ENCODE measurements at places on chromosomes 16 and 17. TPM values are rescaled to one million over a fixed set of nuclear protein-coding genes. Genes with fewer than 3 reads are reported as not detected.

DNA sequence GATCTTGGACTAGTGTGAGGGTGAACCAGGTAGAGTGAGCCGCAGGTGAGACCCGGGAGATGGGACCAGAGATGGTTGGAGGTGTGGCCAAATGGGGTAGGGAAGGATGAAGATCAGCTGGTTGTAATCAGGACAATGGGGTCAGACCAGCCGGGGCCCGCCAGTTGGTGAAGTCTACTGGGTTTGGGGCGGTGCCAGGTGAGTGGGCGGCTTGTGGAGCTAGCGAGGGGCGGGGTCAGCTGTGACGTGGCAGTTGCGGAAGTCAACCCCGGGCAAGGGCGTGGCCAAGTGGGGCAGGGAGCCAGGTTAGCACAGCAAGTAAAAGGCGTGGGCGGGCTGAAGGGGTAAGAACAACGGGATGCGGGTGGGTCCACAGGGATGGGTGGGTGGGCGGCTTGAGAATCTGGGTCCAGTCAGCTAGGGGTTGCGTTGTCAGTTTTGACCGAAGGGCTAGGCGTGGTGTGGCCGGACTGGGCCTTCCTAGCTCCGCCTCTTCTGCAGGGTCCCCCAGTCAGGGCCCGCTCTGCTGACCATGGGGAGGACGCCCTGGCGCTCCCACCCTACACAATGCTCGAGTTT lies 25.5 kb upstream of the ALKBH5 start:
- H3K4me1 ChIP-seq: peaks cover 9% of the 10 kb centered on the region
- peak; percentile 98 for DNase-seq
- peak overlapping the region; percentile 35 for H3K27ac ChIP-seq
- no peaks in the 10 kb centered on the region for H3K36me3 ChIP-seq
- H3K27me3 ChIP-seq: no peaks in the 10 kb centered on the region

- no peaks in the 10 kb centered on the region for H3K4me1 ChIP-seq
- H3K27ac ChIP-seq: no peak overlapping the region
- H3K36me3 ChIP-seq: no peaks in the 10 kb centered on the region
- H3K27me3 ChIP-seq: no peaks in the 10 kb centered on the region
- H3K4me3 ChIP-seq: no peak overlapping the region
These were observed 12.7 kb upstream of the NSRP1 start for GRCh38 chr17:30103921-30104320.

DNA sequence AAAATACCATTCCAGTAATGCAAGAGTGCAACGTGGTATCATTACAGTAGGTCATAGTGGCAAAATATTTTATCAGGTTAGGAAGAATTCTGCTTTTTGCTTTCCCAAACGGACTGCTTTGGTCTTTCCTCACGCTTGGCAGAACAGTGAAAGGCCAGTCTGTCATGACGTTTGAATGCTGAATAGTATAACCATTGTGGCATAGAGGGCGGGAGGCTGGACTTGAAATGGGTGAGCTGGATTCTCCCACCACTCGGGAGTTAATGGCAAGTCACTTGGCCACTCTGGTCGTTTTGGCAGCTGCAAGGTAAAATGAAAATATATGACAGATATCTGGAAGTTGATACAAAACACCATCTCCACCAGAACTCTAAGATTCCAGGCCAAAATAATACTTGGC lies 391.2 kb downstream of the MAF start:
- H3K36me3 ChIP-seq: no peaks in the 10 kb centered on the region
- H3K27ac ChIP-seq: no peak overlapping the region
- no peak for DNase-seq
- no peak overlapping the region for H3K4me3 ChIP-seq
- H3K4me1 ChIP-seq: peaks cover 2% of the 10 kb centered on the region
- H3K27me3 ChIP-seq: no peaks in the 10 kb centered on the region

GRCh38 chr16:50960517-50961202 lies 190.4 kb downstream of the SALL1 start:
- H3K4me1 ChIP-seq: no peaks in the 10 kb centered on the region
- H3K36me3 ChIP-seq: no peaks in the 10 kb centered on the region
- no peak overlapping the region for H3K4me3 ChIP-seq
- no peak for DNase-seq

GRCh38 chr17:19646788-19647696 lies 1.5 kb upstream of the ALDH3A2 start:
- H3K4me3 ChIP-seq: no peak overlapping the region
- no peaks in the 10 kb centered on the region for H3K36me3 ChIP-seq
- no peak for DNase-seq

GRCh38 chr16:70258065-70258464 lies 6.3 kb upstream of the EXOSC6 start:
- no peak overlapping the region for H3K27ac ChIP-seq
- H3K36me3 ChIP-seq: no peaks in the 10 kb centered on the region
- no peaks in the 10 kb centered on the region for H3K4me1 ChIP-seq
- DNase-seq: no peak
- H3K4me3 ChIP-seq: no peak overlapping the region

DNA sequence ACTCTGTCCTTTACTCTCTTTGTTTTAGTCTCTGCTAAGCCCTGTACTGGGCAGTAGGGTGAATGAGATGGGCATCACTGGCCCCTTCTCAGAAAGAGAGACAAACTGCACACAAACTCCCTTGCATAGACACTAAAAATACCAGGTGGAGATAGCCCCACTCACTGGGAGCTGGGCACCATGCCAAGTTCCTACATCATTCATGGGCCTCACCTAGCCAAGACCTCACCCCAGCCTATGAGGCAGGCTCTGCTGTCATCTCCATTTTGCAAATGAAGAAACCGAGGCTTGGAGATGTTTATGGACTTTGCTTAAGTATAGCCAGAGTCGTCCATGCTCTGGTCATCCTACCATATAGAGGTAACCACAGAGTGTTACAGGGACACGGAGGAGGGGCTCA lies 499.8 kb upstream of the CDH11 start:
- no peaks in the 10 kb centered on the region for H3K27me3 ChIP-seq
- no peaks in the 10 kb centered on the region for H3K36me3 ChIP-seq
- H3K27ac ChIP-seq: no peak overlapping the region
- H3K4me1 ChIP-seq: no peaks in the 10 kb centered on the region
- H3K4me3 ChIP-seq: no peak overlapping the region

GRCh38 chr17:7894226-7894625 lies 5.6 kb downstream of the CHD3 start:
- no peaks in the 10 kb centered on the region for H3K36me3 ChIP-seq
- DNase-seq: no peak
- H3K4me1 ChIP-seq: peaks cover 11% of the 10 kb centered on the region
- no peak overlapping the region for H3K4me3 ChIP-seq
- no peaks in the 10 kb centered on the region for H3K27me3 ChIP-seq

- DNase-seq: peak; percentile 57
- H3K27me3 ChIP-seq: no peaks in the 10 kb centered on the region
- H3K27ac ChIP-seq: peak within 1 kb of the TSS; percentile 91
- peaks cover 5% of the 10 kb centered on the region for H3K4me1 ChIP-seq
- H3K4me3 ChIP-seq: peak within 1 kb of the TSS; percentile 71
These were observed at the start of gene FBXL19 for GRCh38 chr16:30923554-30924075. Gene FBXL19 (plus strand): TSS chr16:30923572. CDS start chr16:30925755, 2,183 bp downstream.

- no peaks in the 10 kb centered on the region for H3K4me1 ChIP-seq
- DNase-seq: no peak
- no peak overlapping the region for H3K4me3 ChIP-seq
- no peaks in the 10 kb centered on the region for H3K27me3 ChIP-seq
- no peak overlapping the region for H3K27ac ChIP-seq
These were observed 59.1 kb upstream of the ELAC2 start for GRCh38 chr17:13076905-13077304.

DNA sequence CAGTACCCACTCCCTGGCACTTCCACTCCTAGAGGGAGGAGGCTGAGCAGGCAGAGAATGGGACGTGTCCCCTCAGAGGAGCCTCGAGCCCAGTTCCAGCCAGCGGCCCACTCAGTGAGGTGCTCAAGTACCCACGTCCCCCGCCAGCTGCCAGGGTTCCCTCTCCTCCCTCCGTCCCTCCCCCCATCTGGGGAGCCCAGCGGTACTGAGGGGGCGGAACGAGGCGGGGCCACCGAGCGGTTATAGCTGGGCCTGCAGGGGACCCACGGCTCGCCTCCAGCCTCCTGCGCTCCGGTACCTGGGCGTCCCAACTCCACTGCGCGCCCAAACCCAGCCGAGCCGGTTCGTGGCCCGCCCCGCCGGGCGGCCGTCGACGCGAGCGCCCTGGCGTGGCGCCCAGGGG lies at the start of gene NPW:
Gene NPW (plus strand): TSS at position 268 of the 403 bp plus-strand sequence.
- DNase-seq: no peak
- H3K27me3 ChIP-seq: peaks cover 21% of the 10 kb centered on the region

DNA sequence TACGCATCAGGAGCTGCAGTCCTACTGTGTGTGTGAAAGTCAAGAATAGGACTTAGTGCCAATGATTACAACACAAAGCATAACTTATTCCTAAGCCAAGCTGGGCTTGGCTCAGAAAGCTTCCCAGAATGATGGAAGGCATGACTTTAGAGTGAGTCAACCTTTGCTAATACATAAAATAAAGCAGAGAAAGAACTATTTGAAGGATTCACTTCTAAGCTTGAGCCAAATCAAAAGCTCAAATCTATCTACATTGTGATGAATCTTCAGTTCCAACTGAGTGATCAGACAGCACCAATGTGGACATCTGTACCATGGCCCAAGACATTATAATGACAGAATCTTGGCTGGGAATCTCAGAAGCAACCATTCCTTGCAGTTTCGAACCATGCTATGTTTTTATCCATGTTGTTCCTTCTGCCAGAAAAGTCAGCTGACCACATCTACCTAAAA lies 41.4 kb downstream of the SMG6 start:
- DNase-seq: peak; percentile 13
- H3K36me3 ChIP-seq: no peaks in the 10 kb centered on the region
- H3K4me1 ChIP-seq: no peaks in the 10 kb centered on the region
- no peak overlapping the region for H3K4me3 ChIP-seq
- H3K27ac ChIP-seq: no peak overlapping the region

DNA sequence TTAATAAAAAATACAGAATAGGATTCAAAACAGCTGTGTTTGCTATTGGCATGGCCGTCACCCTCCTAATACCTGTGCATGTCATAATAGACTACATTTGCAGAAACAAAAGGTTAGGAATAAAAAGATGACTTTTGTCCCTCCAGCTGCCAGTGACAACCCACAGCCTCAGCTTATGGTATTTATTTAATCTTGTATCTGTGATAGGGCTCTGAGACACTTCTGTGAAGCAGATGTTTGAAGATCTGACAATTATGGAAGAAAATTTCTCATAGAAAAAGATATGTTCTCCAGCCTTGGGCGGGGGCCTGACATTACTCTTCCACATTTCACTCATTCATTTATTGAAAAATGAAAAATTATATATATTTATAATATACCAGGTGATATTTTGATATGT lies 62.2 kb downstream of the PITPNC1 start:
- H3K4me1 ChIP-seq: peaks cover 4% of the 10 kb centered on the region
- H3K27ac ChIP-seq: no peak overlapping the region
- H3K4me3 ChIP-seq: no peak overlapping the region
- no peaks in the 10 kb centered on the region for H3K27me3 ChIP-seq
- no peaks in the 10 kb centered on the region for H3K36me3 ChIP-seq

- DNase-seq: peak; percentile 42
- H3K27ac ChIP-seq: peak overlapping the region; percentile 46
- no peaks in the 10 kb centered on the region for H3K27me3 ChIP-seq
- peaks cover 24% of the 10 kb centered on the region for H3K4me1 ChIP-seq
- H3K36me3 ChIP-seq: no peaks in the 10 kb centered on the region
These were observed 71.9 kb downstream of the N4BP1 start for GRCh38 chr16:48537909-48538745.

GRCh38 chr17:37494401-37494831 lies 4.7 kb downstream of the DUSP14 start:
- no peak for DNase-seq
- no peak overlapping the region for H3K27ac ChIP-seq
- peaks cover 15% of the 10 kb centered on the region for H3K4me1 ChIP-seq
- H3K27me3 ChIP-seq: no peaks in the 10 kb centered on the region
- H3K36me3 ChIP-seq: no peaks in the 10 kb centered on the region

GRCh38 chr17:37218849-37219248 lies 156.9 kb upstream of the C17orf78 start:
- no peak overlapping the region for H3K27ac ChIP-seq
- DNase-seq: no peak
- H3K36me3 ChIP-seq: no peaks in the 10 kb centered on the region
- no peaks in the 10 kb centered on the region for H3K4me1 ChIP-seq
- H3K27me3 ChIP-seq: no peaks in the 10 kb centered on the region

The CYB561 gene
- 15.1 TPM for total RNA-seq

The DNAI2 gene
- total RNA-seq: not detected

The SLC25A11 gene
- total RNA-seq: 59.5 TPM

The ANKS4B gene
- total RNA-seq: 17.9 TPM

The KAT2A gene
- 21.7 TPM for total RNA-seq

The CDH3 gene
- 77.6 TPM for total RNA-seq

The PNMT gene
- 51.9 TPM for total RNA-seq

The COPS3 gene
- 69.1 TPM for total RNA-seq

The NPW gene
- total RNA-seq: 2.7 TPM

The TPSD1 gene
- total RNA-seq: not detected

All from hepatocyte (in vitro differentiated cells).